ENCODE measurements at places on chromosomes 11 and 22.

DNA sequence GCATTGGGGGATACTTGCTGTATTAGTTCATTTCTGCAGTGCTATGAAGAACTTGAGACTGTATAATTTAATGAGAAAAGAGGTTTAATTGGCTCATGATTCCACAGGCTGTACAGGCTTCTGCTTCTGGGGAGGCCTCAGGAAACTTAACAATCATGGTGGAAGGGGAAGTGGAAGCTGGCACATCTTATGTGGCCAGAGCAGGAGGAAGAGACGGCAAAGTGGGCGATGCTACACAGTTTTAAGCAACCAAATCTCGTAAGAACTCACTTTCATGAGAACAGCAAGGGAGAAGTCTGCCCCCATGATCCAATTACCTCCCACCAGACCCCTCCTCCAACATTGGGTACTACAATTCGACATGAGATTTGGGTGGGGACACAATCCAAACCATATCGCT, 55.1 kb downstream of the TMPRSS5 start:
- DNase-seq = no peak

- no peak for DNase-seq
Observed at GRCh38 chr22:47391169-47392053, 629.0 kb downstream of the TBC1D22A start.

DNA sequence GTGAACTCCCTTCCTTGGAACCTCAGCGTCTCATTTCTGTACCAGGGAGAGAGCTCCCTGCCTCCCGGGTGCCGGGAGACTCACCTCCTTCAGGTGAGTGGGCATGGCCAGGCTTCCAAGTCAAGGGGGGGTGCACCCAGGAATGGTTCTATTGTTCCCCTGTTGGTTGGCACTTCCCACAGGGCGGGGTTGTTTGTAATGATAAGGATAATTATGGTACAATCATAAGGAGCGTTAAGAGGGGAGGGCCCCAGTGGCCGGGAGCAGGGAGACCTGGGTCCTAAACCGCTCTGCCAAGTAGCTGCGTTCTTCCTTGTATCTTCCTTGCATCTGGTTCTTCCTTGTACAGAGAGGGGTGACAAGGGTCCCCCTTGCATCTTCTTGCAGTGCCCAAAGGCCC, 79.1 kb downstream of the LRRC32 start:
- no peak for DNase-seq

DNA sequence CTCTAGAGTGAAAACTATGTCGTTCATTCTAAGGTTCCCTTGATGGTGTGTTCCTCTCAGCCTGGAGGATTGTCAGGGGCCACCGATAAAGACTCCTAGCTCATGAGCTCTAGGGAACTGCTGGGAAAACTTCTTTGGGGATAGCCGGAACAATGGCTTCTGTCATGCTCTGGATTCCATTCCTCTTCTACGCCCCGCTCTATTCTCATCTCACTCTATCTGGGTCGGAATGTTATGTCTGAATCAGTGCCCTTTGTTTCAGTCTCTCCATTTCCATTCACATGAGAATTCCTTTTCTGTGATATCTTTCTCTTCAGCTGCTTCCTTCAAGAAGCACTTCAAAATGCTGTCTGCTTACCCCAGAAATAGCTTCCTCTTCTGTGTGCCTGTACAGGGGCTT, 16.9 kb upstream of the SLCO2B1 start:
- no peak for DNase-seq

Measured in cortex of kidney (tissue), 1 donor.